Stimulated activated CD4-positive, alpha-beta T cell treated with anti-CD3 and anti-CD28 coated beads, Interleukin-12 subunit alpha, Interleukin-12 subunit beta, amount 100 ng/mL, for 24 hours (primary cell): ENCODE measurements at places on chromosomes 7 and 10.

DNA sequence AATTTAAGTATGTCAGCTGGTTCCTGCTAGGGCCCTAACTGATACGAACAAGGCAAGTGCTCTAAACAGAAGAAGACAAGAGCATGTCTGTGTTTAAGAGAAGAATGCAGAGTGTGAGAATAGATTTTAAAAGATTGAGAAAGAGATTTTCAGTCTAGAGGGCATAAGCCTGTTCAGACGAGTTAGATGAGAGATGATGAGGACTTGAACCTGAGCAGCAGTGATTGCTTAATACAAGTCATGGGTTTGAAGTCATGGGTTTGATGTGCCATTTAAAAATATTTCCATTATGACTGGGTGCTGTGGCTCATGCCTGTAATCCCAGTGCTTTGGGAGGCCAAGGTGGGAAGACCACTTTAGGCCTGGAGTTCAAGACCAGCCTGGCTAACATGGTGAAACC lies 108.9 kb upstream of the PLXDC2 start:
- no peak for DNase-seq

GRCh38 chr7:103990991-103991390 lies 1.5 kb upstream of the RELN start:
- DNase-seq, result no peak

GRCh38 chr10:132508581-132509443 lies 28.8 kb upstream of the INPP5A start:
- DNase-seq, result no peak

GRCh38 chr10:88804083-88804812 lies 1.7 kb downstream of the LIPM start:
- no peak for DNase-seq

DNA sequence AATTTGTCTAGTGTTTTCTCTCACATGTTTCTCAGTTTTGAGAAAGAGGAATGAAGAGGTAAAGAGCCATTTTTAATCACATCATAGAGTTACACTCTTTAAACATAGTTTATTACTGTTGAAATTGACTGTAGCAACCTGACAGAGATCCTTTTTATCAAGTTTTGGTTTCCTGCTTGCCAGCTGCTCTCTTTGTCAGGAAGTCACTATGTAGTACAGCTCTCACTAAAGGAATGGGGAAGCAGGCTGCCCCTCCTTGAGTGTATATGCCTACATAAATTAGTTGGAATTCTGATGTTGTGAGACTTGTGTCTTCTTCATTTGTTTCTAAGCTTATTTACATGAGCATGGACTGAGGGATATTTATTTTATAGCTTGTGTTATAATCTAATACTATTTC lies 1274.0 kb upstream of the CELF2 start:
- no peak for DNase-seq

GRCh38 chr10:16986406-16987205 lies 143.0 kb downstream of the CUBN start:
- DNase-seq, result no peak

- no peak for DNase-seq
Observed at GRCh38 chr10:100330079-100330478, at the start of gene PKD2L1. Gene PKD2L1, minus strand, starts transcription at chr10:100330228. Its CDS starts 125 bp downstream, at chr10:100330103.
